ENCODE measurements at places on chromosomes 1 and 21. TPM values are rescaled to one million over a fixed set of nuclear protein-coding genes. Genes with fewer than 3 reads are reported as not detected.

MIXL1 gene
- total RNA-seq, result not detected

DNAJC28 gene
- 3.7 TPM for total RNA-seq

ST6GALNAC5 gene
- total RNA-seq, result 0.09 TPM

ZNF124 gene
- total RNA-seq, result 33.4 TPM

KRTAP20-1 gene
- total RNA-seq, result not detected

LRRN2 gene
- total RNA-seq, result not detected

MNDA gene
- total RNA-seq, result not detected

EPHA8 gene
- not detected for total RNA-seq

SERPINC1 gene
- not detected for total RNA-seq

OPTC gene
- total RNA-seq, result not detected

PROK1 gene
- total RNA-seq, result not detected

GPBP1L1 gene
- 119 TPM for total RNA-seq

THEMIS2 gene
- total RNA-seq, result 2.0 TPM

RHD gene
- not detected for total RNA-seq

LCE2A gene
- total RNA-seq, result not detected

LAX1 gene
- 0.74 TPM for total RNA-seq

CFAP107 gene
- not detected for total RNA-seq

NUDT4B gene
- total RNA-seq, result 72.0 TPM

PAPPA2 gene
- total RNA-seq, result 15.9 TPM

BRDT gene
- total RNA-seq, result not detected

TRIM17 gene
- 7.0 TPM for total RNA-seq

LYPD8 gene
- not detected for total RNA-seq

DENND2D gene
- 2.9 TPM for total RNA-seq

SYT11 gene
- total RNA-seq, result 19.5 TPM

LCE1C gene
- not detected for total RNA-seq

ELOVL1 gene
- total RNA-seq, result 18.2 TPM

MARK1 gene
- 1.3 TPM for total RNA-seq

NUF2 gene
- 1.2 TPM for total RNA-seq

F13B gene
- total RNA-seq, result not detected

DPT gene
- total RNA-seq, result 8.8 TPM

CHIA gene
- total RNA-seq, result not detected

PLEKHA6 gene
- total RNA-seq, result 5.1 TPM

GABRD gene
- total RNA-seq, result not detected

BARHL2 gene
- not detected for total RNA-seq

FMOD gene
- total RNA-seq, result 6.6 TPM

WNT3A gene
- total RNA-seq, result not detected

SLC25A34 gene
- total RNA-seq, result 0.65 TPM

NBPF20 gene
- 2.1 TPM for total RNA-seq

SASS6 gene
- 0.74 TPM for total RNA-seq

HDAC1 gene
- 95.8 TPM for total RNA-seq

CHRM3 gene
- total RNA-seq, result not detected

PLA2G2C gene
- total RNA-seq, result not detected

NT5C1A gene
- total RNA-seq, result not detected

OR2T29 gene
- not detected for total RNA-seq

PGLYRP3 gene
- total RNA-seq, result not detected

OR2T11 gene
- total RNA-seq, result not detected

RCSD1 gene
- 0.57 TPM for total RNA-seq

LCE1F gene
- not detected for total RNA-seq

All from fibroblast of the aortic adventitia (primary cell).